ENCODE measurements at places on chromosomes 12 and 14.

DNA sequence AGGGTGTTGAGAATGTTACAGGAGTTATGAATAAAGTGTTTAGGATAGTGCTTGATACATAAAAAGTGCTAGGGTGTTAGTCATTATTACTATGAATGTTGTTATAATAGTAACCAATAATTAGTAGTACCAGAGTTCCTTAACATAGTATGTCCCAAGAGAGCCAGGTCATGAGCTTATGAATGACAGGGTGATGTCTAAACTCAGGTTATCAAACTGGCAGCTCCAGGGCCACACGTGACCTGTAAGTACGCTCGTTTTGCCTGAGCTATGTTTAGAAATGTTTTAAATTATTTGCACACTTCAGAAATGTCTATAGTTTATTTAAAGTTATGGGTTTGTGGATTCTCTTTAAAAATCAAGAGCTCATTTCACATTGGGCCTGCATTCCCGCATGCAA is 14.1 kb upstream of the GRIP1 start:
- no peak for DNase-seq

DNA sequence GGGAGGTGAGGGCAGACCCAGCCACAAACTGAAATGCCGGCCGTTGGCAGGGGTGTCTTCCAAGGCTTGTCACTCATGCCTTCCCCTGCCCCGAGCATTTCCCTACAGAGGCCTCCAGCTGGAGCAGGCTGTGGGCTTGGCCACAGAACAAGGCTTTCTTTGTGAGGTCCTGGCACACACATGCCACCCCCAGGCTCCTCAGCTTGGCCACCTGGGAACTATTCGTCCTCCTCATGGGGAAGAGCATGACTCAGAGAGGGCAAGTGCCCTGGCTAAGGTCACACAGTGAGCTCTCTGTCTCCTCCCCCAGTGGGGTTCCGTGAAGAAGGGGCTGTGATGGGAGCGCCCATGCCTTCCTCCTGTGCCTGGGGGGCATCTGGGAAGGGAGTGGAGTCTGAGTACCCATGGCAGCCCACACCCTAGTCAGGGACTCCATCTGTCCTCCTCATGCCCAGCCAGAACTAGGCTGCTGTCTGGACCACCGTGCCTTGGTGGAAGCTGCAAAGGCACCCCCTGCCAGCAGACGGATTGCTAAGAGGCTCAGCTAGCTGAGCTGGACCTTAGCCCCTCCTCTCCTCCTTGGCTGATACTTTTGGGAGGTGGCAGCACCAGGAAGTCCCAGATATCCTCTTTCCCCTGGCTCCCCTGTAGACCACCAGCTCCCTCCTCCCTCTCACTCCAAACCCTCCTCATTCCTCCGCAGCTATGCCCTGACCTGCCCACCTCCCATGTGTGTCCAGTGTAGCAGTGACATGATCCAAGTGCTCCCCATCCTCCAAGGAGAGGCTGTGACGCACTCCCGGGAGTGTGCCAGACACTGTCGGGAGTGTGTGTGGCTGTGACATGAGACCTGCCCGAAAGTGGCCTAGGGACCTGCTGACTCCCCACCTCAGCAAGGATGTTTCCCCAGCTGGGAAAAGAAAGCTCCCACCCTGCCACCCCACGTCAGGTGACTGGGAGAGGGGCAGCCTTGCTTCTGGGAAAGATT is 21.4 kb downstream of the ABCB9 start:
- no peak for DNase-seq

GRCh38 chr12:26845057-26845666 is 12.2 kb upstream of the ITPR2 start:
- no peak for DNase-seq

DNA sequence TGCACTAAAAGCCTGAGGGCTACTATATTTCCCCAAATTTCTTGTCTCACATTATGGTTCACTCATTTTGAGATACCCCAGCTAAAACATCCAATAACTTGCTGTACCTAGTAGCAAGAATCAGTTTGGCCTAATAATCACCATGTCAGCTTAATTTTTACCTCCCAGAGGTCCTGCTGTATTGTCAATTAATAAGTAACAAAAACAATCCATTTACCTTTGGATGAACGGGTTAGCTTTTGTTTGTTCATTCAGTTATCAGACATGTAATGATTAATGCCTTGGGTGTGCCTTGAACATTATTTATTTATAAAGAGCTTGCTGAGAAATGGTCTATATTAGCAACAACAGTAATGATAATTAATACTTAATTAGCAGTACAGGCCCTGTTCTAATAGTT is 57.0 kb downstream of the MON2 start:
- DNase-seq = no peak

DNA sequence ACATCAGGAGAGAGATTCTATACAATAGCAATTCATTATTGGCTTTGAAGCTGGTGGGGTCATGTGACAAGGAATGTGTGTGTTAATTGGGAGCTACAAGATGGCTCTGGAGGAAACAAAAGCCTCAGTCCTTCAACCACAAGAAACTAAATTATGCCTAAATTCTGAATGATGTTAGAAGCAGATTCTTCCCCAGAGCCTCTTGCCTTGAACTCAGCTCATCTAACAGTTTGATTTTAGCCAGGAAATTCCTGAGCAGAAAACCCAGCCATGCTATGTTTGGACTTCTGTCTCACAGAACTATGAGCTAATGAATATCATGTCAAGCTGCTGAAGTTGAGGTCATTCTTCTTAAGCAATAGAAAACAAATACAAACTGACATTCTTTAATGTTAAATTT is 274.7 kb downstream of the SLC6A15 start:
- DNase-seq = no peak

GRCh38 chr12:77553976-77554619 is 276.6 kb upstream of the NAV3 start:
- no peak for DNase-seq

GRCh38 chr12:132847363-132848356 is 19.0 kb upstream of the GOLGA3 start:
- no peak for DNase-seq

DNA sequence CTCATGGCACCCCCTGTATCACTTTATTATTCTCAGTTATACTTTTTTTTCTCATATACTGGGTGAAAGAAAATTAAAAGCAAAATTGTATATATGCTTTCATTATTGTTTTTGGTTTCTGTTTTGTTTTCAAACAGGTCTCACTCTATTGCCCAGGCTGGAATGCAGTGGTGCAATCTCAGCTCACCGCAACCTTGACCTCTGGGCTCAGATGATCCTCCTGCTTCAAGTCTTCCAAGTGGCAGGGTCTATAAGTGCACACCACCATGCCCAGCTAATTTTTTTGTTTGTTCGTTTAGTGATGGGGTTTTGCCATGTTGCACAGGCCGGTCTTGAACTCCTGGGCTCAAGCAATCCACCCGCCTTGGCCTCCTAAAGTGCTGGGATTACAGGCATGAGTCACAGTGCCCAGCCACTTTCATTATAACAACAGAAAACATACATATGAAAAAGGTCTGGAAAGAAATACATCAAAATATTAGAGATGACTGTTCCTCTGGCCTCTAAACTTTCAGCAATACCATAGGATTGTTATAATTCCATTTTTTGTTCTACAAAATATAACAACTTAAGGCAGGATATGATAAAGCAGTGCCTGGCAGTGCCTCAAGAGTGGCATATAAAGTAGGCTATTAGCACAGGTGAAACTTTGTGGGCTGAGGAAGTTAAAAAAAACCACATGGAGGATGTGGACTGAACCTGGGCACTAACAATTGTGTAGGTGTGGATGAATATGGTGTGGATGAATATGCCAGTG is 5.8 kb upstream of the NTN4 start:
- DNase-seq = no peak

DNA sequence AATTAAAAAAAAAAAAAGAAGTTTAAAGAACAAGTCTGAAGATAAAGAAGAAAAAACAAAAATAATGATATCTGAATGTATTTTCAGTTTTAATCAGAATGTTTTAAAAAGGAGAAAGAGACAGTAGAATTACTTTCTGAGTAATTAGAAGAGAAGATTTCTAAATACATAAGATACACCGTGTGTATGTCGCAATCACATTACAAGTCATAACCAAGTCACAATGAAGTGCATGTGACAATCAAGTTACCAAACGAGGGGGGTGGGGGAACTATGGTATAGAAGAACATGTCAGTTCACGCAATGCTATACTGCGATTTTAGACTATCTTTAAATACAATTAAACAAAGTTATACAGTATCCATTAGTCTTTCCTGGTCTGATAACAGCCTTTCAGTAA is 1464.1 kb upstream of the FLRT2 start:
- no peak for DNase-seq

DNA sequence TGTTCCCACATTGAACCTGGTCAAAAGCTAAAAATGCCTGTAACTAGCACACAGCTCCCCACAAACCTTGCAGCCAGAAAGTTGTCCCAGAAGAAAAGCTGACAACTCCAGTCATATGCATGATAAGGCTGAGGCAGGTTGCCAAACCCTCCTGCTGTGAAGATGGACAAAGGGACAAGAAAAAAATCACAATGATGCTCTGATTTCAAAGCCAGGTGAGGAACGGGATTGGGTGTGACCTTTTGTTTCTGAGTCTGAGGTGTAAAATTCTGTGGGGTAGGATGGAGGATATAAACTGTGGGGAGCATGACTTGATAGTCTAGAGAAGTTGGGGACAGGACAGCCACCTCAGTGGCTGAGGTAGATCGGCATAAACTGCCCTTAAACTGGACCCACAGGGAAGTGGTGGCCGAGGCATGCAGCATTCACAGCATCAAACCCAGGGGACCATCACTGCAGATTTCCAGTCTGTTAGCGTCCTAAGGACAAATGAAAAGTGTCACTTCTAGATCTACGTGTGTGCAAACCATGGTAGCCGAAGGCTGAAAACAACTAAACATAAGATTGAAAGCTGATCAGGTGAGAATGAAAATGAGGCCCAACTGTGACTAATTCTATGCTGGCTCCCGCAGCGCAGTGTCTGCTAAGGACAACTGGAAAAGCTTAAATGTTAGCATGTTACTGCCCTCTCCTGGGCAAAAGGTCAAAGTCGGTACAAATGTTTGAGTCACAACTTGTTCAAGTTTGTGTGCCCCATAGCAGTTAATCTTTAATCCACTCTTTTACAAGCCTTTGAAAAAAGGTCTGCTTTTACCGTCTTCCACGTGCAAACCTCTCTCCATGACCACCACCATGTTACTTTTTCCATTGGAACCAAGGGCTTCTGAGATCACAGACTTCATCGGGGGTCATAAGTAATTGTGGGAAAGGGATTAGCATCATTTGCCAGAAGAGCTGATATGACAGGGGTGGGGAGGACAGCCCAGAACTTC is 39.8 kb downstream of the GRIN2B start:
- no peak for DNase-seq

DNA sequence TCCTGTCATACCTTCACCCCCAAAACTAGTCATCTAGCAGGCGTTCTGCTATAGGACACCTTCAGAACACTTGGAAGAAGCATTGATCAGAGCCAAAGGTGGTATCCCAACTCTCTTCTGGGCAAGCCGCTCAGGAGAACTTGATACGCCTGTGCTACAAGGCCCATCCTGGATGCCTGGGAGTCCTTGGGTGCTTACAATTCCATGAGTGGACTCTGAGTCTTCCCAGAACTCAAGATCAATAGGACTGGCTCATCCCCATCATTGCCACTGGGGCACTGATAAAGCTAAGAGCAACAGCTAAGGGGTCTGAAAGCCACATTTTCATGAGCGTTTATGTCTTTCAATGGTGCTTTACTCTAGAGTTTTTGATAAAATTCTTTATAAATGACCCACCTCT is 1.9 kb downstream of the SPTB start:
- DNase-seq = no peak

GRCh38 chr14:99360774-99361595 is 89.0 kb upstream of the BCL11B start:
- DNase-seq = no peak

DNA sequence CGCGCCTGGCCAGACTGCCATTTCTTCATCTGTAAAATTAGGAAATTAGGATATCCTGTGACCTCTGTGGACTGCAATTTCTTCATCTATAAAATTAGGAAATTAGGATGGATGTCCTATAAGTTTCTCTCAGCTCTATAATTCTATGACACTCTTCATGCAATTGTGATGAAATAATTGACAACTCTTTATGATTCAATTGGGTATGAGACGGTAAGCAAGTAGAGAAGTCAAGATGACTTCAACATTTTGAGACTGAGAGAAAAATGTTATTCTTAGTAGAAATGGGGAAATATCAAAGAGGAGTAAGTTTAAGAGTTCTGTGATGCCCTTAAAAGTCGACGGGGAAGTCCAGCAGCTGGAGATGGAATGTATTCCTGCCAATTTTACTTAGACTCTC is 12.0 kb downstream of the KIAA0586 start:
- no peak for DNase-seq

DNA sequence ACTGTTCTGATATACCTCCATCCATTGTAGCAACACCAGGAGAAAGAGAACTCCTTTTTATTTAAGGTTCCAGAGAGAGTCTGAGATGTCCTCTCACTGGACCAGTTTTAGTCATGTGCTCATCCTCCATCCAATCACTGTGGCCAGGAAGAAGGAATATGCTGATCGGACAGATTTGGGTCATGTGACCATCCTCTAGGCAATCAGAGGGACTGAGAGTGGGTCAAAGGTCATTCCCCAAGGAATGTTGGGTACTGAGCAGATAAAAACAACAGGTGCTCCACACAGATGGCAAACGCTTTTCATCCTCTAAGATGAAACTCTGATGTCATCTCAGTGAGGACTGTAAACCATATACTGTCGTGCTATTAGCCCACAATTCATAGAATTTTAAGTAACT is 28.8 kb upstream of the RPH3A start:
- DNase-seq = no peak

- DNase-seq = peak; percentile 74
These were observed 6.1 kb upstream of the PSMA6 start for GRCh38 chr14:35286003-35286600.

GRCh38 chr12:11981121-11981733 is 89.5 kb upstream of the BCL2L14 start:
- DNase-seq = peak; percentile 0

GRCh38 chr12:13534645-13535398 is 338.3 kb downstream of the EMP1 start:
- DNase-seq = peak; percentile 1

DNA sequence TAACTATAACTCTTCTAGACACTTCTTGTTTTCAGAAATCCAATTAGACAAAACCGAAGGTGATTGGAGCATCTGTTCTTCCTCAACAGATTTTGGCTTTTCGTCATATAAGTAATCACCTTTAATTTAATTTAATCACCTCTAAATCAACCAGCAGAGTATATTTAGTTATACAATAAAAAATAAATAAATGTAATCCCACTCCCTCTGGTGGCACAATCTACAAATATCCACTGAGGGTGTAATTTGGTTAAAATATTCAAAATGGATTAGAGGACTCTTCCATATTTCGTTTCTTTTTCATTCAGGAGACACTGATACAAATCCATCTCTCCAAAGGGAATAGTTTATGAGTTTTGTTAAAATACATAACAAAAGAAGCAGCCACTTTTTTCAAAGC is 18.3 kb upstream of the SLC35F4 start:
- no peak for DNase-seq

DNA sequence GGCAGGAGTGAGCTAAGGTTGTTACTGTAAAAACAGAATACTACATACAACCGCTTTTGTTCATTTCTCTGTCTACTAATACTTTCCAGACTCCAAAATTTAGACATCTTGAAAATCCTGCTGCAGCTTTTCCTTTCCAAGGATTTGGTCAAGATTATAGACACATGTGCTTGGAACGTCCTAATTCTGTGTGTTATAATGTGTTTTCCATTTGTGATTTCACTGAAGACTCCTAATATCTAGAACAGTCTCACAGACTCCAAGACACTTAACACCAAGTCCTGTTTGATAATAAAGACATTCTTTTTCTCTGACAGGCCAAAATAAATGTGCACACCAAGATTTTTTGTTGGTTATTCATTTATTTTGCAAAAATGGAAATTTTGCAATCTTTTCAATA is 41.8 kb upstream of the TMTC2 start:
- DNase-seq = no peak
